ENCODE measurements at places on chromosomes 7 and 10. TPM values are rescaled to one million over a fixed set of nuclear protein-coding genes. Genes with fewer than 3 reads are reported as not detected.

Gene CSTF2T
- 20.9 TPM for total RNA-seq

Gene CUZD1
- 0.59 TPM for total RNA-seq

Gene CYP26A1
- total RNA-seq = not detected

Gene PRR15
- under 0.01 TPM for total RNA-seq

Gene TAF5
- total RNA-seq = 7.0 TPM

Gene A1CF
- not detected for total RNA-seq

Gene RNF32
- 1.5 TPM for total RNA-seq

Gene WNT2
- total RNA-seq = 0.73 TPM

Gene SUN3
- not detected for total RNA-seq

Gene GRM8
- not detected for total RNA-seq

Gene WEE2
- not detected for total RNA-seq

Gene CHRM2
- not detected for total RNA-seq

Gene PUS7
- 35.6 TPM for total RNA-seq

Gene MINDY3
- 31.5 TPM for total RNA-seq

Gene PRSS58
- not detected for total RNA-seq

Gene IKZF1
- total RNA-seq = not detected

Gene TMEM139
- not detected for total RNA-seq

Gene KLF14
- 0.37 TPM for total RNA-seq

Gene PALD1
- 0.20 TPM for total RNA-seq

Gene SFTPA2
- total RNA-seq = not detected

Gene GFRA1
- total RNA-seq = 1.1 TPM

Gene TMEM229A
- not detected for total RNA-seq

Gene VENTX
- total RNA-seq = not detected

Gene CNNM1
- 0.59 TPM for total RNA-seq

Gene COL17A1
- total RNA-seq = 0.20 TPM

Gene GLI3
- total RNA-seq = 11.5 TPM

Gene C10orf71
- total RNA-seq = not detected
